ENCODE measurements at places on chromosomes 16 and 17.

DNA sequence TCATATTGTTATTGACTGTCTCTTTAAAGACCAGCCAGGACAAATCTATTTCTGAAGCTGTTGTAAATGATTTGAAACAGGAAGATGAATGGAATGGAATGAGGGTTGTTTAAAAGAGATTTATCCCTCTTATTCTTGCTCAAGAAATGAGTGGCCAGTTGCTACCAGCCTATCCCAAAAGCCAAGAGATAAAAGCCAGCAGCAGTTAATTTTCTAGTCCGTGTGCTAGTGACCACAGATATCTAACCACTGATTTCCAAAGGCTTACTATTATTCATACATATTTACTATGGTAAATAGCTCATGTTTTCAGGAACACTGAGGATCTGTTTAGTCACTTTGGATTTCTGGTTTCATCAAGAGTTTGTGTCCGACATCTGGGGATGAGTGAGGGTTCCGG is 105.7 kb downstream of the CDH13 start:
- no peak for DNase-seq

DNA sequence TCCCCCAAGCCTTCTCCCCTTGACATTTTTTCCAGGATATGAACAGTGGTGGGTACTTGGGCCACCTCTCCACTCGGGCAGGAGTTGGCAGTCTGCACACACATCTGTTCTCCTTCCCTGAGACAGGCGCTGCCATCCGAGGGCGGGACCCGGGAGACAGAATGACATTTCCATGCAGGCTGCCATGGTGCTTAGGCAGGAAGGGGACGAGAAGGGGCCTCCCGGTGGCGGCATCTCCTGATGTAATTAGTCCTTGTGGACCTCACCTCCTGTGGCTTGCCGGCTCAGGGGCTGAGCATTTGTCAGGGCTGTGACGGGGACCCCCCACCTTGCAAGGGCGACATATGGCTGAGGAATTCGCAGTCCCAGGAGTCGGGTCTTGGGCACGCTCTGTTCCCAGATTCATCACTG is 197.2 kb downstream of the FOXL1 start:
- no peak for DNase-seq

DNA sequence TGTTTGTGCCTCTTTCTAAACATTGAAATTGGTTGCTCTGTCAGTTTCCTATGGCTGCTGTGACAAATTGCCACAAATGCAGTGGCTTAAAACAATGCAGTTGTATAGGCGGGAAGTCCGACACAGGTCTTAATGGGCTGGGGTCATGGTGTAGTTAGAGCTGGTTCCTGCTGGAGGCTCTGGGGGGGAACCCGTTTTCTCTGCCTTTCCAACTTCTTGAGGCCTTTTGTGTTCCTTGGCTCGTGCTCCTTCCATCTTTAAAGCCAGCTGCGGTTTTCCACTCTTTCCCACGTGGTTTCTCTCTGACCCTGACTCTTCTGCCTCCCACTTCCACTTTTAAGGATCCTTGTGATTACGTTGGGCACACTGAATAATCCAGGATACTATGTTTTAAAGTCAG is 12.5 kb downstream of the EPN2 start:
- no peak for DNase-seq

DNA sequence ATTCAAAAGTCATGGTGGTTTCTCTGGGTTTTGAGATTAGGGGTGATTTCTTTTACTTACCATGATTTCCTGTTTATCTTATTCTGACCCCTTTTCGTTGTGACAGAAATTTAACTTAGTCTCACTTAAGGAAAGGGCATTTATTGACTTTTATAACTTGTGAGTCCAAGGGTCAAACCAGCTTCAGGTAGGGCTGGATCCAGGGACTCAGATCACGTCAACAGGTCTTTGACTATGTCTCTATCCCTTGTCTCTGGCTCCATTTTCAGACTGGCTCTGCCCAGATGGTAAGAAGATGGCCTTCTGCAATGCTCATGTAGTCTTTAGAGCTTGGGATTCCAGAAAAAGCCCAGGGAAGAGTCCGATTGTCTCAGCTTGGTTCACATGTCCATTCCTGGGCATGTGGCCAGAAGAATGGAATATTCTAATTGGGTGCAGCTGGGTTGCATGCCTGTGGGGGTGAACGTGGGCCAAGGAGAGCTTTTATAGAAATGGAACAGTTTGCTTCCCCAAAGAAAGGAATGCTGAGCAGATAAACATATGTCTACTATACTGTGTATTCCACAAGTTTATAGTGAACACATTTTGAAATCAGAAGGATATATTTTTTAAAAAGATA is 13.4 kb downstream of the USP43 start:
- no peak for DNase-seq
